Activated naive CD4-positive, alpha-beta T cell treated with anti-CD3 and anti-CD28 coated beads, Interleukin-2, amount 10 ng/mL, durations not matched to agents 7 days and 5 days (primary cell): ENCODE measurements at places on chromosomes 5 and 9.
A peak's percentile ranks its signal among the peaks of the same experiment; 100 is the strongest.

DNA sequence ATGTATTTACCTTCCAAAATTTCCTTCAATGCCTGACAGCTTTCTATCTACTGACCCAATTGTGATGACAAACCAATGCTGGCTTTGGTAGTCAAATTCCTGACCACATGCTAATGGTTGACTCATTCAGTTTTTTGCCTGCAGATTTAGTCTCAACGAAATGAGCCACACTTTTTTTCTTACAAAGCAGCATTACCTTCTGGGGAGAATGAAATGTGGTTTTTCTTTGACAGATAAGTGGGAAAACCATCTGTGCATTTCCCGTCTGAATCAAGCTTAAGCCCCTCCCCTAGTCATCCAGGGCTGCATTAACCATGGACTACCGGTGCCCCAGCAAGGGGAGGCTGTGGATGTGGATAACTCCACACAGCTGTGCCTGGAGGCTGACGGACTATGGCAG is 99.6 kb upstream of the TAF11L2 start:
- DNase-seq, result no peak

- no peak for DNase-seq
Measured at GRCh38 chr5:76604838-76605237, 18.4 kb downstream of the F2RL2 start.

DNA sequence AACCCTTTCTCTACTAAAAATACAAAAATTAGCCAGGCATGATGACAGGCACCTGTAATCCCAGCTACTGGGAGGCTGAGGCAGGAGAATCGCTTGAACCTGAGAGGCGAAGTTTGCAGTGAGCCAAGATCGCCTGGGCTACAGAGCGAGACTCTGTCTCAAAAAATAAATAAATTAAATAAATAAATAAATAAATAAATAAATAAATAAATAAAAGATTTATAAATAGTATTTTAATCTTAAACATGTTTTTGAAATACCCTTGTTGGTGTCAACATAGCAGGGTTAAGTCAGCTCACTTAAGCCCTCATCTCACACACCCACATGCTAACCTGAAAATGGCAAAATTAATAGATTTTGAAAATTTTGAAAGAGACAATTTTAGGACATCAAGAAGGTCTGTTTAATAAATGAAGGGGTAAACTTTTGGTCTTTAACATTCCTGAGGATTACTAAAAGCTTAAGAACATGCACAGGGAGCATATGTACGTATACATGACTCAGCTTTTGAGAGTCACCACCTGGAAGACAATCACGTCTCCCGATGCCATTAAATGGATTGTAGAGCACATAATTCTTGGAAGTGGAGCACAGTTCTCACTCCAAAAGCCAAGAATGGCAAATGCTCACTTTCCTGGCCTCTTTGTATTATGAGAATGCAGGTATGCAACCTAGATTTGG is 202.5 kb downstream of the GDNF start:
- no peak for DNase-seq

GRCh38 chr9:130732136-130732535 is 38.6 kb downstream of the EXOSC2 start:
- DNase-seq, result no peak

- no peak for DNase-seq
Measured at GRCh38 chr9:113456235-113456634, 7.3 kb upstream of the RGS3 start.

DNA sequence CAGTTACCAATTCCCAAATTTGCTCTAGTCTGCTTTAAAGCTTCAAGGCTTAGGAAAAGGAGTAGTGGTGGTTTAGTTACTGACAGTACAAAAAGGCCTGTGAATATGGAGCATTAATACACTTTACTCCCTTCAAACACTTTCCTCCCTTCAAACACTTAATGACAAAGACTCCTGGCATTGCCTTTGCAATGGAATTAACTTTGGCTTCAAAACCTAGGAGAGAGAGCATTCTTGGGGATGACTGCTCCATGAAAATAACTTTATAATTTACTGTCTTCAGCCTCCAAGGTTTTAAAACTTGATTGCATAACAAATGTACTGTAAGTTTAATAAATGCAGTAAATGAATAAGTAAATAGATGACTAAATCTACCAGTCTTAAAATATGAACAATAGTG is 185.6 kb downstream of the TRPM3 start:
- DNase-seq, result no peak

DNA sequence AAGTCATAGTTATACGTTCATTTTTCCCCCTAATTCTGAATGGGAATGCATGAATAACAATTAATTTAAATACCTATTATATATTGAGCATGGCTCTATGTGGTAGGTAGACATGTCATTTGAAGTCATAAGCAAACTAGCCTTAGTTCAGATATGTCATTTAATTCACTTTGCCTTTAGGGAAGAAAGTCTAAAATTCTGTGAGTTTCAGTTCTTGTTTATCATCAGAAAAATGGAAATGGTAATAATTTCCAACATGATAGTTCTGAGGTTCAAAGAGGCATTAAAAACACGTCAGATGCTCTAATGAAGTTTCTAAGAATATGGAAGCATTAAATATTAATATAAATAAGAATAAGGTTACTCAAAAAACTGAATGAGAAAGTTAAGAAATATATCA is 13.1 kb upstream of the ANXA1 start:
- DNase-seq, result no peak

DNA sequence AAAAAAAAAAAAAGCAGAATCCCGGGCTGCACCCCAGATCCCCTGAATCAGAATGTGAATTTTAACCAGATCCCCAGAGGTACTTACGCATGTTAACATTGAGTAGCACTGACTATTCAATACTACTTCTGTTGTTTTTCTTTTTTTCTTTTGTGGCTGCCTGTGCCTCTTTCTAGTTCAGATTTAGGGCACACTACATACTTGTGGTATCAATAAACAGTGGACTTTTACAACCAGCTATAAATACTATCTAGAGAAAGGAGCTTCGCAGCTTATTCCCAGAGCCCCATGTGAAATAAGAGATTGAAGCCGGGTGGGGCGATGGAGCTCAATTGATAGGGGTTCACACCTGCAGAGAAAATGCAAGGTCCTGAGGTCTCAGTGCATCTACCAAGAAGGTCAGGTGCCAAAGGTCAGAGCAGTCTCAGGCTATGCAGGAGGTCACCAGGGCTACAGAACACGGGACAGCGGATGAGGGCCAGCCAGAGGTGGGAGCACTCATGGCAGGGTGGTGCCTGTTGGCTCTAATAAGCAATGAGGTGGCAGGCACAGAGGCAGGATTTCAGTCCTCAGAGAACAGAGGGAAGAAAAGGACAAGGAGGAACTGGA is 22.3 kb downstream of the WWC1 start:
- no peak for DNase-seq

GRCh38 chr9:80883826-80884579 is 805.3 kb downstream of the TLE1 start:
- DNase-seq, result no peak

GRCh38 chr5:91252916-91253315 is 130.2 kb downstream of the ARRDC3 start:
- no peak for DNase-seq

DNA sequence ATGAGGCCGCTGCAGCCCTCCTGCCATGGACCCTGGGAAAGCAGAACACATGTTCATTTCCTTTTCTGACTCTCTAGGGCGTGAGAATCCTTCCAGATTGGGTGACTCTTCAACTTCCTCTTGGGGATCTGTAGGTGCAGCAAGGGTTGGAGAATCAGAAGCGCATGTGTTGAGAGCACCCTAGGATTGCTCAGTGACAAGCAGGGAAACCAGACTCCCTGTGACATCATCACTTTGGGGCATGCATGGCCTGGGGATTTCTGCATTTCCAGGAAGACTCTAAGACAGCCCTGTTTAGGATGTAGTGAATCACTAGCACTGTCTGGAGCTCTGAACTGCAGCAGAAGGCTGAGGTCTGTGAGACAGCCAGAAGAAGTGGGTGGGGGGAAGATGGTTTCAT is 15.1 kb upstream of the LCP2 start:
- peak; percentile 53 for DNase-seq

DNA sequence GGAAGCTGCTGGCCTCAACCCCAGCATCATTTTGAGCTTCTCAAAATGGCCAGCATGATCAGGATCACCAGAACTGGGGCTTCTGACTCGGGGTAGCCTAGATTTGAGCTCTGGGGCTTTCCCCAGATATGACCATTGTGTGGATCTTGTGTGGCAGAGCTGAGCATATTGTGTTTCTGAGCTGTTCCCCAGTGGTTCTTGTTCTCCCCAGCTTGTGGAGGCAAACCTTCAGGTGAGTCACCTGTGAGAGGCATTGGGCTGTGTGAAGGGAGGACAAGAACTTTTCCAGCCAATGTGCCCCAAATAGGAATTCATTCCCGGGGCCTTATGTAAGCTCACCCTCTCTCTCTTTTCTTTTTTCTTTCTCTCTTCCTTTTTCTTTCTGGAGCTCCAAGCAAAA is 80.7 kb upstream of the PITX1 start:
- no peak for DNase-seq

- DNase-seq, result no peak
Measured at GRCh38 chr5:107208867-107209266, 461.9 kb downstream of the EFNA5 start.

DNA sequence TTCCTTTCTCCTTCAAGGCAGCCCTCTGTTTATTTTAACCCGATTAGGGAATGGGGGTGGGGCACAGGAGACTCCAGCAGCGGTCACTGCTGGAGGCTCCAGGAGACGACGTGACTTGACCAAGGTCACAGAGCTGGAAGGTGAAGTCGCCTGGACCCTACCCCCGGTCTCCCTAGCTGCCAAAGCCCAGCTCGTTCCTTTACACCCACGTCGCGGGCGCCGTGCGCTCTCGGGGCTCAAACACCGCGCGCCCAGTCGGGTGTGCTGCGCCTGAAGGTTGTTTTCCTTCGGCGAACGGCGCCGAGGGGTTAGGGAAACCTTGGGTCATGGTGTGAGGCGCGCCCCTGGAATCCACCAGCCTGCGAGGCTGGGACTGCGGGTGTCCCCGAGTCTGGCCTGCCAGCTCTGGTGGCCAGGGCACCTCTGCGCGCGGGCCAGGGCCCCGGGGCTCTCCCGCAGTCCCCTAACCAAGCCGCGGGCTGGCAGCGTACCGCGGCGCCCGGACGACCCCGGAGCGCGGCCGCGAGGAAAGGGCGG is 747 bp upstream of the UNC5A start:
- DNase-seq, result no peak

- no peak for DNase-seq
Measured at GRCh38 chr5:177003649-177004048, 2.9 kb downstream of the UIMC1 start.

GRCh38 chr5:79173626-79174025 is 62.0 kb downstream of the BHMT start:
- no peak for DNase-seq

DNA sequence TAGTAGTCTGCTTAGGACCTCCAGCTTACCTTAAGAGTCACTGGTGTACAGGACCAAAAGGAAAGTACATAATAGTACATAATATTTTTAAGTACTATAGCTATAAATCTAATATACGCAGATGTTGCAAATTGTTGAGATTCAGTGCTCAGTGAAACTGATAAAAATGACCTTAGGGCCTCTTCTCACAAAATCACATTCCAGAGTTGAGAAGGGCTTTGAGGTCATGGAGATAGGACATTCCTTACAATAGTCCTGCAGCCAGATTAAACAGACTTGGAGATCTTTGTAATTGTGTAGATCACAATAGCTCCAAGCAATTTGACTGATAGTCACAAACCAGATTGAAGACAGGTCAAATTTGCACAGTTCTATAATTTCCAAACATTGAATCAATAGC is 37.7 kb upstream of the PCSK1 start:
- DNase-seq, result no peak

GRCh38 chr5:111954516-111955395 is 197.8 kb upstream of the NREP start:
- no peak for DNase-seq

DNA sequence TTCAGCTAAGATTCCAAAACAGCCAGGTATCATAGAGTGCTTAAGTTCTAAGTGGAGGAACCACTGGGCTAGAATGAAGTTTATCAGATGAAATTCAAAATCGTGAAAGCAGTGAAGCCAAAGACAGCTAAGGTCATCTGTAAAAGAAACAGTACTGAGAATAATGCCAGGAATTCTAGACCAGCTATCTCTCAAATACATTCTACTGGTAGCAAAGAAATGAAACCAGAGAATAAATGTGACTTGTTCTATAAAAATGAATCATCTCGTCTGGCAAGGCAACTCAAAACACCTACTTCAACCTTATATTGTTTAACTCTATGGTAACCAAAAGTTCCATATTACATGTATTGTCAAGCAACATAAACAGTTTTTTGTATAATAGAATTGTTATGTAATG is 51.3 kb upstream of the RGMB start:
- DNase-seq, result no peak

DNA sequence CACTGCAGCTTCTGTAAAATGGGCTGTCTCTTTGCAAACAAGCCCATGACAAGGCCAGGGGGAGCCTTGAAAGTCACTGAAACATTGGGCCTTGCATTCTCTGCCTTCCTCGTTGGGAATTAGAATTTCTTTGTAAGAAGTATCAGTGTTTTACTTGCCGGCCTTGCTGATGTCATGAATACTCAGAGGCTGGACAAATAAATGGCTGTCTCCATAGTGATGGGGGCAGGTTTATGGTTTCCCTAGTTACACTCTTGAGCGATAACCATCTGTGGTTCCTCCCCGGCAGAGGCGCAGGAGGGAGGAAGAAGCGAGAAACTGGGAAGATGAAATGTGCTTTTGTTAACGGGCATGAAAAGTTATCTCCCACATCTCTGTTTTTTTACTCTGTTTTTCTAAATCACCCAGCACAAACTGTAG is 272.7 kb upstream of the PANK3 start:
- DNase-seq, result peak; percentile 42

- no peak for DNase-seq
Measured at GRCh38 chr5:98795243-98795642, 21.8 kb downstream of the RGMB start.

DNA sequence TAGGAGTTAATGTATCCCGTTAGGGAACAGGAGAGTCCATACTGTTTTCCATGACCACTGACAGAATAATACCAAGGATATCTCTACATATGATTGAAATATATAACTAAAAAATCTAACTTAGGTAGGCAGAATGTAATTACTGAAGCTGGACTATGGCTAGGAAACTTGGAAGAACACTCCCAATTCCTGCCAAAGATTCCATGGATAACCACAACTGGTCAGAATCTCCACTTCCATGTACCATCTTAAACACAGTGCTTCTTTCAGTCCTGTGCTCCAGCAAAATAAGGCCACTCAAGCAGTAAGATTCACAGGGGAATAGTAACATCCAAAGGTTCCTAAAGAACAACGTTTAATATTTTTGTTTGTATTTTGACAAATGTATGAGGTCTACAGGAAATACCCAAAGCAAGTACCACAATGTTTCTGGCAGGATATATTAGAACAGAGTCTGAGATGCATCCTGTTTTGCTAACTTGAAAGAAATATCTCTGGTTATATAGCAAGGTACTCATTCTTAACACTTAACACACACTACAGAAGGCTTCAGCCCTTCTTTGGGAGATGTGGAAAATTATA is 295.0 kb downstream of the ADAMTS6 start:
- no peak for DNase-seq

DNA sequence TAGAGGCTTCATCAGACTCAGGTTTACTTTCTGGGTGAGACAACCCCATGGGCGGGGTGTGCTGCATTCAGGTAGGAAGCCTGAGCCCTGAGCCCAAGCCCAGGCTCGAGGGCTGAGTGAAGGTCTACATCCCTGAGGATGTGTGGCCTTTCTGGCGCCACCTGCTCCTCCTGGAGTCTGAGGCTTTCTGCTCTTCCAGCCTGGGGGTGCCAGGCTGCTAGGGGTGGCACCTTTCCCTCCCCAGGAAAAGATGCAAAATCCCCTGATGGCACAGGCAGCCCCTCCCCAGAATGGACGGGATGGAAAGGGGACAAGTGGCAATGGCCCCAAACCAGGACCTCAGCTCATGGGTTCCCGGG is 44.4 kb upstream of the PRRC2B start:
- DNase-seq, result no peak
